ENCODE measurements at places on chromosomes 3 and 15.

GRCh38 chr15:42723068-42723467, 13.9 kb downstream of the CDAN1 start:
- no peak for DNase-seq

GRCh38 chr3:189572249-189572648, 58.9 kb upstream of the TP63 start:
- no peak for DNase-seq

- no peak for DNase-seq
Measured at GRCh38 chr3:147758771-147759170, 349.6 kb downstream of the ZIC1 start.

DNA sequence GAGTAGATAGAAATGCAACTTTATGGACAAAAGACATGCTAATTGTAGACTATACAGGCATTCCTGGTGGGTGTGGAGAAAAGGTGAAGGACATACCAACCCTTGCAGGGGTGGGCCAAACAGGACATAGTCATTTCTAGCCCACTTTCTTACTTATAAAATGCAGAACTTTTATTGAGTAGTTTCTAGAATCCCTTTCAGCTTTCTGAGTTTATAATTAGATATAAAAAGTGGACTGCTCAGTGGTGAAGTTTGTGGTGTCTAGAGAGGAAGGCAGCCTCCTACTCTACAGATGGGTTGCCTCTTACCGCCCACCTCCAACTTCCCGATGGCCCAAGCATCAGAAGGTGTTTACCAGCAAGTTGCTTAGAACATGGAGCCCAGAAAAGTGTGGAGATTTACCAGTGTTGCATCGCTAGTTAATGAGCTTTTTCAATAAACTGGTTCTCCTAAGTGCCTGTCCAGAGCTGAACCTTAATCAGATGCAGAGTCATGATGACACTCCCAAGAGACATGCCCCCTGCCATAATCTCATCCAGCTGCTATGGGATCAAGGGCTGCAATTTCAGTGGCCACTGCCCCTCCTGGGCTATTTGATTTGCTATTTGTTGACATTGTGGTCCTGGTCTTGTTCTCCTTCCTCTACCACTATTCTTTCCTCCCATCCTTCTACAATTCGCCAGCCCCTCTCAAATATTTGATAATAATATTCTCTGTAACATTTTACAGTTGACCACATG, 77.5 kb upstream of the STRIT1 start:
- no peak for DNase-seq

GRCh38 chr15:78944669-78945407, at the start of gene CTSH:
Gene CTSH, minus strand, starts transcription at chr15:78945046. Its CDS starts 65 bp downstream, at chr15:78944981.
- DNase-seq, result peak; percentile 85
